ENCODE measurements at places on chromosomes 6 and 20. TPM values are rescaled to one million over a fixed set of nuclear protein-coding genes. Genes with fewer than 3 reads are reported as not detected.

Gene PPARD
- 11.2 TPM for total RNA-seq

Gene IPCEF1
- total RNA-seq = 5.7 TPM

Gene TEAD3
- 8.9 TPM for total RNA-seq

Gene SMLR1
- total RNA-seq = not detected

DNA sequence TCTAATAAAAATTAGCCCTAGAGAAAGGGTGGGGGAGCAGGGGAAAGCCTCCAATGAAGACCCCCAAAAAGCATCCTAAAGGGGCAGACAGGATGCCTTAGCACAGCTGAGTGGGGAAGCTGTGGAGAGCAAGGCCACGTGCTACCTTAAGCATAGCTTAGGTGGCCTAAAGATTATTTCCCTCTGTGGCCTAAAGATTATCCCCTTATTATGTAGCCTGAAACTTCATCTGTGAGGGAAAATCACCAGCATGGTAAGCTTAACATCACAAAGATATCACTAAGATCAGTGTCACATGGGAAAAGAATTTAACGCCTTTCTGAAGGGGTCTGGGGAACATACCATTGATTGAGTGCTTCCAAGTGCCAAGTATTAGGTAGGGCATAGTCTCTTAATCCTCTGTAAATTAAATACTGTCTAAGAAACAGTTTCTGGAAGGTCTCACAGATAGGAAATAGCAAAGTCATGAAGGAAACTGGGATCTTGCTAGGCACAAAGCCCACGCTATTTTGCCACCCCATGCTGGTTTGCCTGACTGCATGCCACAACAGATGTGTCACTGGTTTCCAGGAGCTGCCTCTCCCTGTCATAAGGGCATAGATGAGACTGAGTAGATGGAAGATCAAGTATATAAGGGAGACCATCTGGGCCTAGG lies 170.0 kb downstream of the HACE1 start:
- H3K4me1 ChIP-seq = no peaks in the 10 kb centered on the region
- H3K4me3 ChIP-seq = no peak overlapping the region
- no peak overlapping the region for H3K27ac ChIP-seq
- no peak for DNase-seq
- no peaks in the 10 kb centered on the region for H3K27me3 ChIP-seq

- no peaks in the 10 kb centered on the region for H3K27me3 ChIP-seq
- no peak overlapping the region for H3K27ac ChIP-seq
- H3K4me3 ChIP-seq = no peak overlapping the region
- H3K4me1 ChIP-seq = peaks cover 33% of the 10 kb centered on the region
- no peaks in the 10 kb centered on the region for H3K36me3 ChIP-seq
These were observed 2.9 kb upstream of the BMP6 start for GRCh38 chr6:7723041-7723447.

DNA sequence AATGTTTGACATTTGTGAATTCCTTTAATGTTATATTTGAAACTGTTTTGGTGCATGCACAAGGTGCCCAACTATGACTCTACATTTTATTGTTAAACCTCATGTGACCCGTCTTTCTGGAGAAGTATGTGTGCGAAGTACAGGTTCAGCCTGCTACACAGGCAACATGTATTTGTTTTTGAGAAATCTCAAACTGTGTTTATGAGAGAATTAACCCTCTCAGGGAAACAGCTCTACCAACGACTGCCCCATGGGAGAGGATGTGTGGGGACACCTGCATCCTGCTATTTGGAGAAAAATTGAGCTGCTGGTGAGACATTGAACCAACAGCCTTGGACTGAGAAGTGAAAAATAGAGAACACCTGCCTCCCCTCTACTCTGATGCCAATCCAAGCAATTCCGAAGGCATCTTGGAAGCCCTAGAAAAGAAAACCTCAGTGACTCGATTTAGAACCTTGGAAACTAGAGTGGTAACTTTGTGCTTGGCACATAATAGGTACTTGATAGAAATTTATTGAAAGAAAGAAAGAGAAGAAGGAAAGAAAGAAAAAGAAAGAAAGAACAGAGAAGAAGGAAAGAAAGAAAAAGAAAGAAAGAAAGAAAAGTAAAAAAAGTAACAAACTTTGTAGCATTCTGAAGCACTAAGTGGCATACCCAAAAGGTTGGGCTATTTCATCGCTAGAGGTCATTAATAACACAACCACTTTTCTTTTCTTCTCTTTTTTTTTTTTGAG lies 2.9 kb upstream of the AKAP12 start:
- H3K27ac ChIP-seq = no peak overlapping the region
- H3K36me3 ChIP-seq = no peaks in the 10 kb centered on the region
- H3K27me3 ChIP-seq = peaks cover 4% of the 10 kb centered on the region
- no peak overlapping the region for H3K4me3 ChIP-seq
